Stimulated activated CD8-positive, alpha-beta memory T cell treated with anti-CD3 and anti-CD28 coated beads, Interleukin-2, amount 100 ng/mL, for 1 hour (primary cell): ENCODE measurements at places on chromosomes 1 and 21.
A peak's percentile ranks its signal among the peaks of the same experiment; 100 is the strongest.

DNA sequence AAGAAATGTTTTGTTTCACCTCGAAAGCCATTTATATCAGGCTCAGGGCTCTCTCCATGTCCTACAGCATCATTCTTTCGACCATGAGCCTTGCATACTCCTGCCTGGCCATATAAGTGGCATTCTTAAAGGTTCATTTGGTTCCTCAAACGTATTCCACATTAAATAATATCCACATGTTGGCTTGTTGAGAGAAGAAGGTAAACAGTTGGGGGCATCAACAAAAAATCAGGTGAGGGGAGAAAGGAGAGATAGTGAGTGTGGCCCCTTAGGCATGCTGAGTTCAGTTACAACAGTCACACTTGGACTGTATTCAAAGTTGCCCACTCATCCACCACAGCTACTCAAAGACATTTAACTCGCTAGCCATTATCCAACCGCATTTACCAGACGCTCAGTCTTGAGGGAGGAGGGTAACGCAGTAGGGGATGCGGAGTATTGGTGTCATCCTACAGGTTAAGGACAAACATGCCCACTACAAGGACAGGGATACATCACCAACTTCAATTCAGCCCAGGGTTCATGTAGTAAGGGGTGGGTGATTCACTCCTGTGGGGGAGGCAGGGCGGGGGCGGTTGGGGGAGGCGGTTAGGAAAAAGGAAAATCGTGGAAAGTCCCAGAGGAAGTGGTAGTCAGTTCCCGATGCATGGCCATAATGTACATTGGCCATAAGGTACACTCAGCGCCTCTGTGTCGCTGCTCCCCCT is 1.4 kb downstream of the ZNF697 start:
- DNase-seq: no peak

- no peak for DNase-seq
These were observed 86.4 kb upstream of the IGSF21 start for GRCh38 chr1:18021242-18021641.

GRCh38 chr1:183273300-183273699 is 87.2 kb downstream of the LAMC2 start:
- DNase-seq: no peak

DNA sequence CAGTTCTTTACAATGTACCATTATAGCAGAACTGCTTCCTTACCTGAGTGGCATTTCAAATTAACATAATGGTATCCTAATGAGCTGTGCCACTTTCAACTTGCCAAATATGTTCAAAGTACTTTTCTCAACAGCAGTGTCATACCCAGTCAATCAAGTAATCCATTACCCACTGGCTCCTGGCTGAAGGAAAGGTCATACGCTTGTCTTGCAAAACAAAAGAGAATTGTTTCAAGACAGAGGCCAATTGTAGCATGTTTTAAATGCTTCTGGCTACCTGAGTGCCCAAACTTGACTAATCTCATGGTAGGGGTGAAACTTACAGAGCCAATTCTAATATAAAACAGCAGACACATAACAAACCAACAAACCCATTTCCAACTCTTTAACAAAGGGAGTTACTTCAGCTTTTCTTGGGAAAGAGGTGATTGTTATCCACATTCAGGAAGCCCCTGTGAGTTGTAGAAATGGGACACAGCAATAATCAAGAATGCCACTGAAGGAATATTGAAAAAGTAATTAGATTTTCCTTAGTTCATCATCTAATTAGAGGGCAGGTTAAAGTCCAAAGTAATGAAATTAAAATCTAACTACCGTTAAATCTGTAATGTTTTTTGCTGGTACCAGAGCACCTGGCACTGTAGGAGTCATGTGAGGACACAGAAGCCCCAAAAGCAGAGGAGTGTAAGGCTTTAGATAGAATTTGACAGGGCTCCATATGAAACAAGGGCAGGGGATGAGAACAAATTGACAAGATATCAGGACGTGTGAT is 241.9 kb downstream of the RWDD3 start:
- no peak for DNase-seq

DNA sequence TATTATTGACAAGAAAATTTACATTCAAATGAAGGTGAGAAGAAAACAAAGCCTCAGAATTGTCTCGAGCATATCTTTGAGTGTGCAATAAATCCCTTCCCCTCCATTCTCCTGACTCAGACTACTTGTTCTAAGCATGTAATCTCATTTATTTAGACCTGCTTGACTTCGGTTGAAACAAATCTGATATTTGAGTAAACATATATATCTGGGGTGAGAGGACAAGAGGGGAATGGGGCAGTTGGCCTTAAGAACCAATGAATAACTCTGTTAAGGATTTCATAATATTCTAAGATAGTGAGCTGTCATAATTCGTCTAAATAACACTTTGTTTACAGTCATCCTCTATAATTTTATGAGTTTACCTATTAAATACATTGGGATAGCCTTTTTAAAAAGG is 142.7 kb downstream of the SIPA1L2 start:
- DNase-seq: no peak

DNA sequence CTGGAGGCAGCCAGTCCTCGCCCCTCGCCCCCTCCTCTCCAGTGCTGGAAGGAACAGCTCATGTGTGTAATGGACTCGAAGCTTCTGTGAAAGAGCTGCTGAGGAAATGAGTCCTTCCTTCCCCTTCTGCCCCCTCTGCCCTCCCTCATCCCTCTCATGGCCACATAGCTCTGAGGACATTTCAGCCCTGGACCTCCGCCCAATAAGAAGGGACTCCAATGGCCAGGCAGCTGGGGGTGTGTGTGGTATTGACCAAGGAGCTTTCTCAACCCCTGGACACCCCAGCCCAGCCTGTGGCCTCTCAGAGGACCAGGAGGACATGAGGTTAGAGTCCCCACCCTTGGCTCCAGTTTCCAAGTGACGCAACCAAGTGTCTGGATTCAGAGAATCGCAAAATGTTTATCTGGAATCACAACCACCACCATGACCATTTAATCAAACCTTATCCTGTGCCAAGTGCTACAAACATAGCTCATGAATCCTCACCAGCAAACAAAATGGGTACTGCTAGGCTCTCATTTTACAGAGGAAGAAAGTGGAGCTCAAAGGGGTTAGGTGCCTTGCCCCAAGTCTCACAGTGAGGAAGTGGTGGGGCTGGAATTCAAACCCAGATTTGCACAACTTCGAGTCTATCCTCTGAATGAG is 47.8 kb upstream of the ECE1 start:
- no peak for DNase-seq

DNA sequence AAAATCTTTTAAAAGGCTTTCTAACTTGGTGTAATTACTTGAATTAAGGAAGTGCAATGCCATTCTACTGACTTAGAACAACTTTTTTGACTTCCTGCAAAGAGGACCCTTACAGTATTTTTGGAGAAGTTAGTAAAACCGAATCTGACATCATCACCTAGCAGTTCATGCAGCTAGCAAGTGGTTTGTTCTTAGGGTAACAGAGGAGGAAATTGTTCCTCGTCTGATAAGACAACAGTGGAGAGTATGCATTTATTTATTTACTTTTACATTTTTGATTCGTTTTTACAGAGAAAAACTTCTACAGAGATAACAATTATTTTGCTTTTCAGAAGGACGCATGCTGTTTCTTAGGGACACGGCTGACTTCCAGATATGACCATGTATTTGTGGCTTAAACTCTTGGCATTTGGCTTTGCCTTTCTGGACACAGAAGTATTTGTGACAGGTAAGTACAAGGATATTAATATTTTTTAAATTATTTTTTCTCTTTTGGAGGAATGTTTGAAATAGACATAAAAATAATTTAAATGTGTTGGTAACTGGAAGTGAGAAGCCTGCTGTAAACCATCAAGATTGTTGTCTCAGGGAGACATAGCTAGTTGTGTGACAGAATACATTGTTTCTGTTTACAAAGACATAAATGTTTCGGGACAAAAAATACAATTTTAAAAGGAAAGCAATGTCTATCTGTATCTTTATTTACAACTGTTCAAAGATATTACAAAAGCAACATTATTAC is at the start of gene PTPRC:
TSS of gene PTPRC (plus strand) at position 147 of the 742 bp plus-strand sequence. CDS start at position 376, 229 bp downstream.
- DNase-seq: no peak

GRCh38 chr1:167936068-167936929 is at the start of gene DCAF6:
TSS of gene DCAF6 (plus strand) at chr1:167936683. CDS start at chr1:167936912, 229 bp downstream.
- DNase-seq: peak; percentile 91

GRCh38 chr21:34635307-34635706 is 20.4 kb upstream of the RCAN1 start:
- DNase-seq: no peak

DNA sequence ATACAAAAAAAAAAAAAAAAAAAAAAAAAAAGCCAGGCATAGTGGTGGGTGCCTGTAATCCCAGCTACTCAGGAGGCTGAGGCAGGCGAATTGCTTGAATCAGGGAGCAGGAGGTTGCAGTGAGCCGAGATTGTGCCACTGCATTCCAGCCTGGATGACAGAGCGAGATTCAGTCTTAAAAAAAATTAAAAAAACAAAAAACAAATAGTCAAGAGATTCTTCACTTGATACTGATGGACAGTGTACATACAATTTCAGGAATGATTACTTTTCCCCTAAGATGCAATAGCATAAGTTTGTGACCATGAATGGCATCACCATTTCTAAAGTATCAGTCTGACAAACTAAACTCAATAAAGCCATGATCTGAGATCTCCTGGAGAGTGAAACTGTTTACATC is 60.8 kb upstream of the IVNS1ABP start:
- no peak for DNase-seq

GRCh38 chr1:110548381-110548780 is 29.4 kb upstream of the KCNA10 start:
- DNase-seq: no peak

DNA sequence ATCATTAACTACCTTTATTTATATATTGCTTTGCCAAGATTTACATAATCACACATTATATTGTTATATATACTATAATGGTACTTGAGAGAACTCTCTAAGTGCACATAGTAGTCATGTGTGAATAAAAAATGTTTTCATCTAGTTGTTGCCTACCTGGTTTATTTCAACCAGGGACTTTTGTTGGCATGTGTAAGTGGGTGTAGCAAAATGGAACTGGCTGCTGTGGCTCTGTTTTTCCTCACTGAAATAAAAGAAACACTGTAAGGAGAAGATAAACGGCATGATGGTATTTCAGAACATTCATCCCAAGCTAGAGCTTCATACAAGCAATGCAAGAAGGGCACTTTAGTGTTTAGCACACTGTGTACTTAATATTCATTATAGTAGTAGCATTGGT is 14.9 kb downstream of the RBBP4 start:
- no peak for DNase-seq

DNA sequence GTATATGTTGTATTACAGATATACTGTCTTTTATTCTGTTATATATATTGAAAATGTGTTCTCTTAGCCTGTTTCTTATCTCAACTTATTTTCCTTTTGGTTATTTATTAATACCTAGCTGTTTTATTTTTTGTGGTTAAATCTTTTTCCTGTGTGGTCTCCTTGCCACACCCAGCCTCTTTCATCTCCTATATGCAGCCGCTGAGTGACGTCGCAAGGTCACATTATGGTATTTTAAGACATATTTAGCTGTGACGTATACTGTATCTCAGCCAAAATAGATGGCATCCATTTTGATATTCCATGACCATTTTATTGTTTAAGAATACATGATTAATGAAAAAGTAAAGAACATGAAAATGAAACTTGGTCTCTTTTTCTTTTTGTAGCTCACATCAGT is 29.1 kb downstream of the CENPF start:
- DNase-seq: no peak

GRCh38 chr1:17792421-17792820 is 37.3 kb downstream of the ACTL8 start:
- DNase-seq: no peak

DNA sequence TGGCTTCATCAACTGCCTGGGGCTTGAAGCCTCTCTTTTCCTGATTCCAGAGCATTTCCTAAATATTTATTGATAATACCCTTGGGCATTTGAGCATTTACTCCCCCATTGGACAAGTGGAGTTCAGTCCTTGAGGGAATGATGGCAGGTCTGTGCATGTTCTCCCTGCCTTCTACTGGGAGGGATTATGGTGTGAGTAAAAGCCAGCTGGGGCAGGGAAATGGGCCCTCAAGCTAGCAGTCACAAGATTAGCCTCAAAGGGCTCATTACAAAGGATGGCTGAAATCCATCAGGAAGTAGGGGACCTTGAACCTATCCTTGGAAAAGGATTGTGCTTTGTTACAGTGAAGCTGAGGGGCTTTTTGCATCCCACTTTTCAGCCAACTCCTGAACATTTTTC is 24.2 kb upstream of the OSBPL9 start:
- no peak for DNase-seq

GRCh38 chr21:38363693-38364092 is 106.9 kb downstream of the KCNJ15 start:
- DNase-seq: no peak

GRCh38 chr1:235027076-235027861 is 101.4 kb downstream of the TOMM20 start:
- DNase-seq: no peak

GRCh38 chr1:118185084-118185832 is at the start of gene SPAG17:
TSS of gene SPAG17 (minus strand) at chr1:118185228. CDS start at chr1:118185157, 71 bp downstream.
- no peak for DNase-seq

DNA sequence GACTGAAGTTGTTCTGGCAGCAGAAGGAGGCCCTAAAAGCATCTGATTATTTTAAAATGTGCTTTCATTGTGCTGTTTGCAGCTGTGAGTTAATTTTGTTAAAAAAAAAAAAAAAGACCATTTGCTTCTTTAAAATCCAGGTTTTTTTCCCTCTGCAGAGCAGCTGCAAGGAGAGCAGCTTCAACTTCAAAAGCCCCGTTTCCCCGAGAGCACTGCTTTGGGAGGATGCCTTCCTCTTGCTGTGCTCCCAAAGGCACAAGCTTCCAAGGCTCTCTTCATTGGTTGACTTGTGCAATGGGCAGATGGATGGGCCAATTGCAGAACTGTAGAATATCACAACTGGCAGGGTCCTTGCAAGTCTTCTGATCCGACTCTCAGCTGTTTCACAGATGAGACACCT is 459.2 kb upstream of the PKN2 start:
- DNase-seq: no peak

DNA sequence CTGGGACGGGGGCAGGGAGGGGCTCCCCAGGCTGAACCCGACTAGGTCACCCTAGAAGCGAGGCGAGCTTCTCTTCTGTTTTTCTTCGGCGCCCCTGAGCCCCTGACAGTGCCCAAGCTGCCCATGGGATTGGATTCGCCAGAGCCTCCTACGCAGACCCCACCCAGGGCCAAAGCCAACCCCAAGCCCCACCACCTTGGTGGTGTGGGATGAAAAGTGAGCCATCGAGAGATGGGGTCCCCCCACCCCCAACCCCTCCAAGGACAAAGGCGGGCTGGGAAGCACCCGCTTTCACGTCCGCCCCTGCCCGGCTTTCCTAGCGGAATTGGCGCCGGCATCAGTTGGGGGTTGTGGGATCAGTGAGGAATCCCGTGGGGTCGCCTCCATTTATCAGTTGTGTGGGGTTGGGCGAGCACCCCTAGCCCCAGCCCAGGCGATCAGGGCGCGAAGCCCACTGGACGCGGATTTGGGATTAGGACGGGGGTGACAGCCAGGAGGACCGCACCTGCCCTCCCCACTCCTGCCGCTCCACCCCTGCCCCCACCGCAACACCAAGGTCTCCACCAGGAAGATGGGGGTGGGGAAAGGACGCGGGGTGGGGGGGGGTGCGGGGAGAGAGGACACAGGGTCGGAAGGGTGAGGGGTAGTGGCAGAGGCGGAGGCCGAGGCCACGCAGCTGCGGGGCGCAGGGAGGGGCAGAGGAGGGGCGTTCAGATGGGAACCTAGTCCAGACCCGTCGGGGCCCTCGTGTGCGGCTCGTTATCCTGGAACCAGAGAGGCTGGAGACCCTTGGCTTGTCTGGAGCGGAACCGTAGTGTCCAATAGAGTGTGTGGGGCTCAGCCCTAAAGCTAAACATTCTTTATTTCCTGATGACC is 4.4 kb downstream of the TSPEAR start:
- no peak for DNase-seq

GRCh38 chr1:237012788-237013383 is 8.6 kb upstream of the MT1HL1 start:
- DNase-seq: no peak
